ENCODE measurements at places on chromosomes 3 and 15.

DNA sequence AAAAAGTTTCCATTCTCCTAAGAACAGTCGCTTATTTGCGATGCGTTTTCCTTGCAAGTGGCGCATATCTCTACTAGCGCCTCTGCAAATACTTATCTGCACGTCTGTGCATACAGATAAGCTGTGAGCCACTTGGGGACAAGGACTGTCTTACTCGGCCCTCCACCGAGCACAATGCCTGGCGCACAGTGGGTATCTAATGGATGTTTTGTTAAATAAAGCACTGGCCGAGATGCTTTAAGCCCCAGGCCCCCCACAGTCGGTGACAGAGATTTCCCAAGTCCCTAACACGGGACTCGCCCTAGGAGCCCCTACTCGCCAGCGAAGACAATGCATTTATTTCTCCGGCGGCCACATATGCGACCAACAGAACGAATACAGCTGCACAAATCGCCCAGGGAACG lies 503 bp downstream of the HLTF start:
- DNase-seq: no peak

- no peak for DNase-seq
These were observed 7.9 kb downstream of the KIF7 start for GRCh38 chr15:89647191-89647851.

- DNase-seq: no peak
These were observed 28.8 kb downstream of the EAF2 start for GRCh38 chr3:121863801-121864200.

- DNase-seq: no peak
These were observed 78.7 kb upstream of the IGSF10 start for GRCh38 chr3:151539599-151539998.
